ENCODE measurements at places on chromosomes 3 and 15.

DNA sequence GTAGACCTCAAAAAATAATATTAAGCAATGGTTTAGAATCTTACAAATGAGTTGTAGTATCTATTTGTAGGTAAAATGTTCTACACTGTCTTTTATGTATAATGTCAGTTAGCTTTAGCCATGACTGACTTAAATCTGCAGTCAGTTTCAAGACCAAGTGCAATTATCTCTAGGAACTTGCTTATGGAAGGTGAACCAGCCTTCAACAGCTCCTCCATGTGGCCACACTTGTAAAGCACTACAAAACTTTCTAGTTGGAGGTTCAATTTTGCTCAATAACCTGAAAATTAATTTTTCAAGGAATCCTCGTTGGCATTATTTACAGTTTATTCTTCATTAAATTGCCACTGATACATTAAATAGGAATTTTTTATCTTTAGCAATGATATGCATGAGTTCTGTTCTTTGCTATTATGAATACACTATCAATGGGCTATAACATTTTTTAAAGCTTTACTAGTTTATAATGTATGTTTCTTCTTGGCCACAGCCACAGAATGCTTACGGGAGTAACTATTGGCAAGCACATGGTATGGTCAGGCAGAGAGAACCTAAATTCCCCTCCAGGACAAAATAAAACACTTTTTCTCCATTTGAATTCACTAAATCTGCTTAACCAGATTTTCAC is 315.3 kb upstream of the UBE2E2 start:
- peak; percentile 45 for DNase-seq

GRCh38 chr3:114649331-114649730 is 355.5 kb downstream of the TIGIT start:
- DNase-seq, result no peak

- DNase-seq, result peak; percentile 1
These were observed 289.1 kb upstream of the DNAJC19 start for GRCh38 chr3:181278468-181279238.

DNA sequence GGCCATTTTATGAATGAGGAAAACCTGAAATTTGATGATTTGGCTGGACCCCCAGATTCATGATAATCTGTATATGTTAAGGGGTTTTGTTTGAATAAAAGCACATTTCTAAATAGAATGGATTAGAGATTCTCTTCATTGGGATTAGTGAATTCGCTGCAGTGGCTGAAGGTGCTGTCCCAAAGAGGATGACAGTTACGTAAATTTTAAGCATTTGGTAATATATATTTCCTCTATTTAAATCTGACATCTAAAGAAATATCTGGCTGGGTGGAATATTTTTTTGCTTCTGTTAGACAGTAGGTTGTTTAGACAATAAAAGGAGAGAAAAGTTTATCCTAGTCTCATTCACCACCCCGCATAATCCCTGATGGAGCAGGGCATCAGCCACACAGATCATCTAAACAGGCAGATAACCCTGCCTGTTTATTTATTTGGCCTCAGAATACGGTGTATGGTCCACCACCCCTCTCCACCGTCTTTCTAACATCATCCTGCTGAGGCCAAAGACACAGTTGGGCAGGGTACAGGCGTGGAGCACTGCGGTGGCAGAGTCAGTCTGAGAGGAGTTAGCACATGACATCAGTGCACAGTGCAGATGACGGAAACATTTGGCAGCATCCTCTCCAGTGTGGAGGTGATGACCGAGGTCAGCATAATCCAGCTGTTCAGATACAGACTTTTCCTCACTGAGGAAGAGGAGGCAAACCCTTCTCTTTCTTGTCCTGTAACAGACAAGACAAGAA is 20.4 kb upstream of the NFKBIZ start:
- peak; percentile 66 for DNase-seq

- no peak for DNase-seq
These were observed 119.0 kb upstream of the LPP start for GRCh38 chr3:188034989-188035388.

GRCh38 chr3:74920721-74921350 is 306.4 kb upstream of the CNTN3 start:
- DNase-seq, result no peak

- DNase-seq, result no peak
These were observed 90.1 kb downstream of the B3GALNT1 start for GRCh38 chr3:161014843-161015749.

DNA sequence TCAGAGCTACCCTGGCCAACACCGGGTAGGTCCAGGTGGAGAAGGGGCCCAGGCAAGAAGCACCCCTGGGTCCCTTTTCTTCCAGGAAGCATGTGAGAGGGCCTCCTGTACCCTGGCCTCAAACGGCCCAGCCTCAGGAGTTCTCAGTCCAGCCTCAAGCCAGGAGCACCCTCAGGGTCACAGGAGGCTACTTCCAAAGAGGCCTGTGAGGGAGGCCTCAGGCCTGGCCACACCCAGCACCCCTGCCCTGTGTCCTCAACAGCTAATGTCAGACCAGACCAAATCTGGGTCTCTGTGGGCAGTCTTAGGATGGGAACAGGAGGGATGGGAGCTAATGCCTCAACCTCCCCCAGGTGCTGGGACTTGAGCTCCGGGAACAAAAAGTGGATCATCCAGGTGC is 23.5 kb downstream of the PTH1R start:
- DNase-seq, result no peak

- DNase-seq, result peak; percentile 86
These were observed 185.6 kb downstream of the FAM43A start for GRCh38 chr3:194871143-194871863.

DNA sequence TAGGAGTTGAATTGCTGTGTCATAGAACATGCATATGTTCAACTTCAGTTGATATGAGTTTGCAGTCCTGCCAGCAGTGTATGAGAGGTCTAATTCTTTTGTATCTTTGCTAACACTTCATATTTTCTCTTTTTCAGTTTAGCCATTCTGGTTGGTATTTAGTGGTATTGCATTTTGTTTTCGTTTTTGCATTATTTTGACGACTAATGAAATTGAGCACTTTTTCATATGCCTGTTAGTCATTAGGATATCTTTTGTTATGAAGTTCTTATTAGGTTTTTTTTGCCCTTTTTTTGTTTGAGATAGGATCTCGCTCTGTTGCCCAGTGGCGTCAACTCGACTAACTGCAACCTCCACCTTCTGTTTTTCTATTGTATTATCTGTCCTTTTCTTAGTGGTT is 9.2 kb downstream of the TRIP4 start:
- DNase-seq, result no peak

DNA sequence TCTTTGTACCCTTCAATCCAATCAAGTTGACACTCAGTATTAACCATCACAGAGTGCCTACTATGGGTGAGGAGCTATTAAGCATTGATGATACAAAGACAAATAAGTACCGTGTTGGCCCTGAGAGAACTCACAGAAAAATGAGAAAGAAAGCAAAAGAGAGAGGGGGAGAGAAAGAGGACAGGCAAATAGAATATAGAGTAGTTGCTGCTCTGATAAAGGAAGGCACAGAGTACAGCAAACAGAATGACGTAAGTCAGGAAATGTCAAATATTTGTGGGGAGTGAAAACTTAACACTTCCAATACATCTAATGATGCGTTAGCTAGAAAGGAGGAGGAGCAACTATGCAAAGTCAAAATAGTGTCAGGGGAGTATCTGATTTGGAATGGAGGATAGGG is 320.6 kb upstream of the KCNH8 start:
- no peak for DNase-seq

Data from cardiac fibroblast (primary cell).